ENCODE measurements at places on chromosomes 1 and 21. TPM values are rescaled to one million over a fixed set of nuclear protein-coding genes. Genes with fewer than 3 reads are reported as not detected.

- no peak overlapping the region for H3K27ac ChIP-seq
- no peaks in the 10 kb centered on the region for H3K27me3 ChIP-seq
- DNase-seq, result peak; percentile 63
- H3K4me3 ChIP-seq, result no peak overlapping the region
- peaks cover 5% of the 10 kb centered on the region for H3K4me1 ChIP-seq
Observed at GRCh38 chr1:9246841-9247785, 12.5 kb downstream of the H6PD start.

GRCh38 chr21:31213787-31214186, 130.3 kb downstream of the TIAM1 start:
- no peaks in the 10 kb centered on the region for H3K4me1 ChIP-seq
- H3K36me3 ChIP-seq, result no peaks in the 10 kb centered on the region
- no peaks in the 10 kb centered on the region for H3K27me3 ChIP-seq
- no peak for DNase-seq
- H3K4me3 ChIP-seq, result no peak overlapping the region

DNA sequence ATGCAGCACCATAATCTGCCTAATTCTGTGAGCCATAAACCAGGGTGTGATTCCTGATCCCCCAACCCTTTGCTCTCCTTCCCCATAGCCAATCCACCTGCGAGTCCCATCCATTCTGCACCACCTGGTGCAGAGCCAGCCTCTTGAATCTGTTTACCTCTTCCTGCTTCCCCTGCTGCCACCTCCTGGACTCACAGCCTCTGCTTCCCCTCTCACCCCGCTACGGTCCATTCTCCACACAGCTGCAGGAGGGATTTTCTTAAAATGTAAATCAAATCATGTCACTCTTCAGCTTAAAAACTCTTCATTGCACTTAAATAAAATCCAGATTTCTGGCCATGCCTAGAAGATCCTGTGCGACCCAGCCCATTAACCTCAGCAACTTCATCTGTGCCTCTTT, 186.7 kb downstream of the FOXD2 start:
- no peak overlapping the region for H3K4me3 ChIP-seq
- no peaks in the 10 kb centered on the region for H3K36me3 ChIP-seq
- no peak overlapping the region for H3K27ac ChIP-seq
- DNase-seq, result peak; percentile 55
- H3K27me3 ChIP-seq, result no peaks in the 10 kb centered on the region

DNA sequence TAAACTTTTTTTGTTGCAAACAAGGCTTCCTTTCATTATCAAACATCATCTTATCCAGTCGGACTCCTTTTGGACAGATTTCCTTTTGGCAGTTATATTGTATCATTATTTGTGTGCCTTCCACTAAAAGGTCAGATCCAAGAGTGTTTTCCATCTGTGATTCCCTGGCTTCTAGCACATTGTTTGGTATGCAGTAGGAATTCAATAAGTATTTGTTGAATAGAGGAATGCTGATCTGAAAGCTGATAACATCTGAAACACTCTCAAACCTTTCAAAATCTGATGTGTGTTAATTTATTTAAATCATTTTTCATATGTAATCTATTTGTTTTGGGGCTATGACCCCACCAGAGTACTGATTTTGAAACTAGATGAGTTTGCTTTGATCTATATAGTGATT, 39.0 kb downstream of the NDC1 start:
- no peaks in the 10 kb centered on the region for H3K4me1 ChIP-seq
- H3K27ac ChIP-seq, result no peak overlapping the region
- no peak for DNase-seq
- peaks cover 19% of the 10 kb centered on the region for H3K36me3 ChIP-seq
- H3K27me3 ChIP-seq, result no peaks in the 10 kb centered on the region

DNA sequence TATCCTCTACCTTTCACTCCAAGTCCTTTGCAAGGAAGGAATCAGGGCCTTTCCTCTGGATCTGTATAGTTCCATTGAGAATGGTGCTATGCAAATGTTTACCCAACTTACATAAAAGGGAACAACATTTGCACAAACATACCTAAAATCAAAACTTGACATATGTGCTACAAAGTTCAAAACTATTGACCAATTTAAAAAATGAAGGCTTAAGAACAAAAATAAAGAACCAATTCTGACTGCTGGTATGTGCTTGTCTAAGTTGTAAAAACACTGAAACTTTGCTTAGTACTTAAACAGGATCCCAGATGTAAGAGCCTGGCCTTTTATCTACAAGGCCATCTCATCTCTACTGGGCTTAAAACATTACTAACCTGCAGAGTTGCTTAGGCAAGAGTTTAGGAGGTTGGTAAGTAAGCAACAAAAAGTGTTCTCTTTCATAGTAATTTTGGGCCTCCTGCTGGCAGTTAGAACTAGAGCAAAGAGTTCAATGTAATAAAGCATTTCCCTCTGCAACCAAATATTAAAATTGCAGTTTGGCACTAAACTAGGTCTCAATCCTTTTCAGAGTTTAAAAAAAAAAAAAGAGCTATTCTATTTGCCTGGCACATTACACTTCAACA, 2.0 kb downstream of the SCMH1 start:
- H3K27me3 ChIP-seq, result no peaks in the 10 kb centered on the region
- no peak overlapping the region for H3K27ac ChIP-seq
- peaks cover 9% of the 10 kb centered on the region for H3K4me1 ChIP-seq

- H3K4me3 ChIP-seq, result no peak overlapping the region
- DNase-seq, result no peak
- H3K4me1 ChIP-seq, result no peaks in the 10 kb centered on the region
- no peak overlapping the region for H3K27ac ChIP-seq
- H3K27me3 ChIP-seq, result no peaks in the 10 kb centered on the region
Observed at GRCh38 chr1:5886541-5887348, 105.5 kb downstream of the NPHP4 start.

GRCh38 chr21:45256912-45257672, 30.6 kb downstream of the POFUT2 start:
- no peaks in the 10 kb centered on the region for H3K27me3 ChIP-seq
- no peak overlapping the region for H3K4me3 ChIP-seq
- no peaks in the 10 kb centered on the region for H3K4me1 ChIP-seq
- no peaks in the 10 kb centered on the region for H3K36me3 ChIP-seq
- H3K27ac ChIP-seq, result no peak overlapping the region
- no peak for DNase-seq

DNA sequence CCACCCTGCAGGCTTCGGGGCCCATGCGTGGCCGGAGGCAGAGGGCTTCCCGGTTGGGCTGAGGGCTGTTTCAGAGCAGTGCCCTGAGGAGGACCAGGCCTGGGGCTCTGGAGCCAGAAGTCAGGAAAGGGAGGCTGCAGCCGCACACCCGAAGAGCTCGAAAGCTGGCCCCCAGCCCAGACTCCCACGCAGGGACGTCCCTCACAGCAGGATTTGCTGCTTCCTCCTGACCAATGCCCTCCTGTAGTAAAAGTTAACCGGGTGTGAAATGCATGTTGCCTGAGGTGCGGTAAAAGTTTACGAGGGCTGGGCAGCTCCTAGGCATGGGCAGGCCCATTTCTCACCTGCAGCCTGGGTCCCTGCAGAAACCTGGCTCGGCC, 101.5 kb upstream of the ARHGEF16 start:
- DNase-seq, result no peak
- H3K27me3 ChIP-seq, result no peaks in the 10 kb centered on the region
- H3K27ac ChIP-seq, result no peak overlapping the region
- H3K4me1 ChIP-seq, result peaks cover 27% of the 10 kb centered on the region
- H3K4me3 ChIP-seq, result no peak overlapping the region

DNA sequence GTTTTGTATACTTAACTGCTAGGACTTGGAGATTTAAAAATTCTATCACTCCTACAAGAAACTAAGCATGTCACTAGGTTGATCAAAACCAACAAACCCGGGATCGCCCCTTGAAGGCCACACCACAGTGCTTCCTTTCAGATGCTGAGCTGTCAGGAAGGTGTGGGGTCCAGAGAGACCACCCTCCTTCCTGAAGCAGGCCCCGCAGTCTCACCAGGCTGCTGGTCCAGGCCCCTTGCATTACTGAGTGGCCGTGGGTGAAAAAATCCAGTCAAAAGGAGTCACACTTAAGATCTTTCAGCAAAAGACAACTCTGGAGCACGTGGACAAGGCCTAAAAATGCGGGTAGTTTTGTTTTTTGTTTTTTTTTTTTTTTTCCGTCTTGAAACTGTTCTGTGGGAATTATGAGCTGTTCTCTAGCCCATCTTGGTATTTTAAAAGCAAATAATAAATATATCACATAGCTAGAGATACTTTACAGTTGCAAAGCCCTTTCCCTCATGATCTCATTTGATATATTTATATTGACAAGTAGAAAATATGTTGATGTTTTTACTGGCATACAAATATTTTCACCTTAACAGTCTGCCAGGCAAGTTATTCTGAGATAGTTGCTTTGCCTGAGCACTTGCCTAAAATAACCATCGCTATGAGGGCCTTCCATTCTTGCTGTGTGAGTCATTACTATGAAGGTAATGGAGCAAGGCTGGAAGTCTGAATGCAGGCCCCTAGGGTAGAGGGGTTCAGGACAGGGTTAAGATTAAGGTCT, 73.1 kb upstream of the EDEM3 start:
- no peaks in the 10 kb centered on the region for H3K27me3 ChIP-seq
- H3K27ac ChIP-seq, result no peak overlapping the region
- H3K4me1 ChIP-seq, result no peaks in the 10 kb centered on the region
- peak; percentile 17 for DNase-seq
- no peak overlapping the region for H3K4me3 ChIP-seq

DNA sequence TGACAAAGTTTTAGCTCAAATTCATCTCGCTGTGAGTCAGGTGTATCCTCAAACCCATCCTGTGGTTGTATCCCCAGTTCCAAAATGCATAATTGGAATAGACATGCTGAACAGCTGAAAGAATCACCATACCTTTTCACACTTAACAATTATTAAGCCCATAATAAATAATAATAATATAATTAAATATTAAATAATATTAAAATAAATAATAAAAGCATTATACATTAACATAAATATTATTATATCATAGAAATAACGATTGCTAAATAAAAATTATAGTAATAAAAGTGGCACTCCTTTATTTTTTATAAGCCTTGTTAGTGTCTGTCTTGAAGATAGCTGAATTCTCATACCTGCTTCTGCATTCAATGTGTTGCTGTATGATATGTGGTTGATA, 257.5 kb upstream of the B3GALT2 start:
- DNase-seq, result no peak
- no peaks in the 10 kb centered on the region for H3K36me3 ChIP-seq
- no peaks in the 10 kb centered on the region for H3K4me1 ChIP-seq

GRCh38 chr1:40310983-40311642, 6.0 kb downstream of the COL9A2 start:
- H3K4me1 ChIP-seq, result peaks cover 5% of the 10 kb centered on the region
- no peak overlapping the region for H3K27ac ChIP-seq
- DNase-seq, result no peak
- no peaks in the 10 kb centered on the region for H3K36me3 ChIP-seq

DNA sequence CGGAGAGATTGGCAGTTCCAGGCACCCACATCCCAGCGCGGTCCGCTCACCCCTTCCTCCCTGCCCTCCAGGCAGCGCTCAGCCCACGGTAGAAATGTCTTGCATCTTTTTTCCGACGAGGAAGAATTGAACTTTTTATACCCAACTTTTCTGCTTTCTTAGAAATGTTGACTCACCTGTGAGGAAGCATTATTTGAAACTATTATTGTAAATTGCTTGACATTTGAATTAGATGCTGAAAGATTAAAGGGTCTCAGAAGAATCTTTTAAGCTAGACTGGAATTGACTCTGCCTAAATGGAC, 912 bp upstream of the SIPA1L2 start:
- H3K27me3 ChIP-seq, result peaks cover 23% of the 10 kb centered on the region
- no peak for DNase-seq
- no peaks in the 10 kb centered on the region for H3K36me3 ChIP-seq
- H3K27ac ChIP-seq, result no peak overlapping the region

- peaks cover 10% of the 10 kb centered on the region for H3K4me1 ChIP-seq
- no peak within 1 kb of the TSS for H3K27ac ChIP-seq
- H3K36me3 ChIP-seq, result no peaks in the 10 kb centered on the region
- DNase-seq, result no peak
Observed at GRCh38 chr1:20185834-20186782, at the start of the genes PLA2G2C and UBXN10. Gene PLA2G2C, minus strand, starts transcription at chr1:20186518. Its CDS starts 9,155 bp downstream, at chr1:20177363. Gene UBXN10, plus strand, starts transcription at chr1:20186096. Its CDS starts 4,466 bp downstream, at chr1:20190562.

DNA sequence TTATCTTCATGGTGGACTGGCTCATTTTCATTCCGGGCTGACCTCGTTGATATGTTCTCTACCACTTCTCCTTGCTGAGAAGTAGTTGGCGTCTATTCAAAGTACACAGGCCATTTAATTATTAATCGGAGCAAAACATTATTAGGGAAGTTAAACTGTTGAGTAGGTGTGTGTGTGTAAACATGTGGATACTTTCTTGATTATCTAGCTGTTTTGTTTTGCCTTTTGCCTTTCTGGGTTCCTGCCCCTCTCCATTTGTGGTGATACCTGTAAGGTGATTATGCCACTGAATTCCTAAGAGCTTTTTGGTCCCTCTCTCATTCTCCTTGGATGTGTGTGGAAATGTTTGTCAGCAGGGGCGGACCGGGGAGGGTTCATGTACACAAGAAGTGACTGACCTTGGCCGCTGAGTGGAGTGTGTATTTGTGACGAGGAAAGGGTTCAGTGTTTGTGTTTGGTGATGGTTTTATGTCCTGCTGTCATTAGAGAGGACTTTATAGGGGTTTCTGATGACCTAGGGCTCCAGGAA, 56.6 kb upstream of the PPP2R5A start:
- H3K36me3 ChIP-seq, result no peaks in the 10 kb centered on the region
- no peaks in the 10 kb centered on the region for H3K27me3 ChIP-seq
- no peak overlapping the region for H3K4me3 ChIP-seq
- H3K4me1 ChIP-seq, result no peaks in the 10 kb centered on the region
- no peak for DNase-seq

Gene TNFRSF18
- 0.92 TPM for total RNA-seq

Gene RAB7B
- not detected for total RNA-seq

Gene CLCNKA
- 0.95 TPM for total RNA-seq

Gene ERICH3
- not detected for total RNA-seq

Gene NUDT4B
- total RNA-seq, result not detected

Gene DAB1
- 11.8 TPM for total RNA-seq

Gene CTSE
- total RNA-seq, result not detected

Data from H1 (cell line).